ENCODE measurements at places on chromosomes 5 and 9.
A peak's percentile ranks its signal among the peaks of the same experiment; 100 is the strongest.

GRCh38 chr5:181050016-181050415 is 9.9 kb downstream of the BTNL9 start:
- DNase-seq, result no peak

GRCh38 chr5:172798422-172799215 is 27.6 kb upstream of the DUSP1 start:
- peak; percentile 93 for DNase-seq

GRCh38 chr5:123120197-123120596 is 31.2 kb downstream of the PRDM6 start:
- DNase-seq, result peak; percentile 14

DNA sequence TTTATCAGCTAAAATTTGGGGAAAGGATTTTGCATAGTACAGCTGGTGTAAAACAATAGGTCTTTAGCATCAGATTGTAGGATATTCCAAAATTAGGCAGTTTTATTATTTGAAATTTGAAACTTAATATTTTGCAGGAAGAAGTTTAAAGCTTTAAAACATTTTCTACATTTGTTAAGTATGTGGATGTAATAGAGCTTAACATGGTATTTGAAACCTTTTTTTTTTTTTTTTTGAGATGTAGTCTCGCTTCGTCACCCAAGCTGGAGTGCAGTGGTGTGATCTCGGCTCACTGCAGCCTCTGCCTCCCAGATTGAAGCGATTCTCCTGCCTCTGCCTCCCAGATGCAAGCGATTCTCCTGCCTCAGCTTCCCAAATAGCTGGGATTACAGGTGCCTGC is 2.9 kb downstream of the DENND4C start:
- no peak for DNase-seq

DNA sequence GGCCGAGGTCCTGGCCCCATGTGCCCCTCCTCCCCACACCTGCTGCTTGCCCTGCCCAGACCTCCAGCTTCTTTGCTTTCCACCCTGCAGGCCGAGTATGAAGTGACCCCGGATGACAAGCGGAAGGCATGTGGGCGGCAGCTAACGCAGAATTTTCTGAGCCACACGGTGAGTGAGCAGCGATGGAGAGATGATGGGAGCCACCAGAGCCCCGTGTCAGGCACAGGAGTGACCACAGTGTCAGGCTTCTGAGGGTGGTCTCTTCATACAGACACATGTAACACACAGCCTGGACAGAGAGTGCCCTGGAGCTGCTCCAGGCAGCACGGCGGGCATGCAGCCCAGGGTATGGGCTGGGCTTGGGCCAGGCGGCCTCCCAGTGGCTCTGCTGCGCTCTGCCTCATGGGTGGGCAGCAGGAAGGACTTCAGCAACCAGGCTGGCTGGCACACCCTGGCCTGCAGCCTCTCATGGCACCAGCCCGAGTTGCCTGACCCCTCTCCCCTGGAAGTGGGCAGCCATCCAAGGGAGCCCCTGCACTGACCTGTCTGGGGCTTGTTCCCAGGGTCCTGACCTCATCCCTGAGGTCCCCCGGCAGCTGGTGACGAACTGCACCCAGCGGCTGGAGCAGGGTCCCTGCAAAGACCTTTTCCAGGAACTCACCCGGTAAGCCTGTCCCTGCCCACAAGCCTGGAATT is 5.8 kb downstream of the GRK6 start:
- no peak for DNase-seq

GRCh38 chr9:33236571-33236970 is 3.4 kb upstream of the SPINK4 start:
- no peak for DNase-seq

- peak; percentile 99 for DNase-seq
Measured at GRCh38 chr9:129334105-129334935, 156.3 kb upstream of the IER5L start.

DNA sequence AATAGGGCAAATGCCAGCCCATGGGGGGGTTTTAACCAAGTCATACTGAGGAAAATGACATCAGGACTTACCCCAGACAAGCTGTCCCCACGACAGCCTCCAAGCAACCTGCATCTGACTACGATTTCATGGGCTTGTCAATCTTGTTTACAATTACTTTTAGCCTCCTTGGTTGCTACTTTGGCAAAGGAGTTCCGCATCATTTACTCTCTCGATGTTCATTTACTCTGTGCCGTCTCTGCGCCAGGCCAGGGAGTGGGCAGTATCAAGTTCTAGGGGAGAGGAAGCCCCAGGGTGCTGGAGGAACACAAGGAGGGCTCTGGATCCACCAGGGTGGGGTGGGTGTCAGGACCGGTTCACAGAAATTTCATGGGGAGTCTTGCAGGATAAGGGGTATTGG is 23.9 kb downstream of the PTPN3 start:
- no peak for DNase-seq

DNA sequence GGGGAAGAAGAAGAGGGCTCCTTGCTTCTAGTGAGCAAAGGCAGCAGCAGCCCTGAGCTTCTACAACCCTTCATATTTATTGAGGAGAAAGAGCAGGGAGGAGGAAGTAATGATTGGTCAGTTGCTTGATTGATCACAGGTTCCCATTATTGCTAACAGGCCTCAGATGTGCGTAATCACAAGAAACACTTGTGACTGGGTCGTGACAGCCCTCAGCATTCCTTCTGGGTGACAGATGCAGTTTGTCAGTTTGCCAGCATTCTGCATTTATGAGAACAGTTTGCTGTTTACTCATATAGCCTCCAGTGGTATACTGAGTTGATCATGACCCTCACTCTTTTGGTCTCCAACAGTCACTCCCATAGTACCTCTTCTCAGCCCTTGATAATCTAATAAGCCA is 111.5 kb upstream of the TNC start:
- peak; percentile 23 for DNase-seq

DNA sequence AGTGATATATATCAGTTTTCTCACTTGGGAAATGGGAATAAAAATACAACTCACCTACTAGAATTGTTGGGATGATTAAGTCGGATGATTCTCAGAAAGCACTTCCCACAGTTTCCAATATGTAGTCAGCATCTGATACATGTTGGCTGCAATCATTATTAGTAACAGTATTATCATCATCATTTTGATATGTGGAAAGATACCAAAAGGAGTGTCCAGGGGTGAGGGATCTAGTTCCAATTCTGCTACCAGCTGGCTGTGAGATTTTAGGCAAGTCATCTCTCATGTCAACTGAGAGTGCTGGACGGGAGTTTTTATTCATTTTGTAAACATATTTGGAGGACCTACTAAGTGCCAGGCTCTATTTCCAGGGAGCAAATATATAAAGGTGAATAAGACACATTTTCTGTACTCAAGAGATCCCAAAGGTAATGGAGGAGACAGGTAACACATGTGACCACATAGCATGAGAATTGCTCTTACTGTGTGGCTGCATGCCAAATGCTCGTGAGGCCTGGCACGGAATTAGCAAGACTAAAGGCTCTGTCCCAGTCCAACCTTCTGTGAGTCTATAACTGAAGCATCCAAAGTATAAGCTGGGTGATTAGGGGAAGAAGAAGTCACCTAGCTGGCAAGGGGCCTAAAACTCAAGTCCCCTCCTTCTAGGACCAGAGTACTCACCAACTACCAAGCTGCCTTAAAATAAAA is 83.0 kb downstream of the GRIA1 start:
- DNase-seq, result no peak

- peak; percentile 5 for DNase-seq
Measured at GRCh38 chr5:50553560-50553984, 112.5 kb upstream of the EMB start.

GRCh38 chr9:7579351-7579750 is 220.2 kb downstream of the DMAC1 start:
- no peak for DNase-seq

DNA sequence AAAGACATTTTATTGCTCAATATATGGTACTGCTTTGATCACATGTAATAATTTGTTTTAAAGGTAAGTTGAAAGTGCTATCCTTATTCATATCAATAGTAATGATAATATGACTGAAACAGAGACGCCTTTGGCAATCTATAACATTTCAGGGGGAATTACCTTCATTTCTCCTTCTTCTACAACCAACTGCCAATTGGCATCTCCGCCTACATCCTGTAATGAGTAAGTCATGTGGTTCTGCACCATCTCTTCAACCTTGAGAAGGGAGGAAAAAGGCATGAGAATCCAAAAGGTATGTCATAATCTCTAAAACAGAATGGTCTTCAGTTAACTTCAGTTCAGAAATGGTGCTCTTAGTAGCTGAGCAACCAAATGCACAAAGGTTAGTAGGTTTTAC is 52.4 kb downstream of the HMGCR start:
- no peak for DNase-seq

DNA sequence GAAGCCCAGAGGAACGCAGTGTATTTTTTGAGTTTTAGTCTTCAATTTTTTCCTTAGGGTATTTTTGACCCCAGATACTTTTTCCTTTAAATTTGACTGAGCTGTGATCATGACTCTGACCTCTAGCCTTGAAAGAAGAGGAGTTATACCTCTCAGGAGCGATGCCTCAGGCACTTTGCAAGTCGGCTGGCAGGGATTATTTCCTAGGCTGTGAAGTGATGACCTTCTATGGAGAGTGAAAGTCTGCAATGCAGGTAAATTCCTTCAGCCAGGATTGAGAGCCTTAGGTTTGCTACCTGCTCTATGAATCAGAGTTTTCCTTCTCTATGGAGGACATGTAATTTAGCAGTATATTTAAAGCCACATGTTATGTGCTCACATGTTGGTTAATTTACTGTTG is 10.8 kb upstream of the NUDT12 start:
- no peak for DNase-seq

GRCh38 chr9:99834474-99834873 is 12.8 kb downstream of the NR4A3 start:
- DNase-seq, result no peak

GRCh38 chr5:14954616-14955343 is 83.2 kb upstream of the ANKH start:
- DNase-seq, result no peak

DNA sequence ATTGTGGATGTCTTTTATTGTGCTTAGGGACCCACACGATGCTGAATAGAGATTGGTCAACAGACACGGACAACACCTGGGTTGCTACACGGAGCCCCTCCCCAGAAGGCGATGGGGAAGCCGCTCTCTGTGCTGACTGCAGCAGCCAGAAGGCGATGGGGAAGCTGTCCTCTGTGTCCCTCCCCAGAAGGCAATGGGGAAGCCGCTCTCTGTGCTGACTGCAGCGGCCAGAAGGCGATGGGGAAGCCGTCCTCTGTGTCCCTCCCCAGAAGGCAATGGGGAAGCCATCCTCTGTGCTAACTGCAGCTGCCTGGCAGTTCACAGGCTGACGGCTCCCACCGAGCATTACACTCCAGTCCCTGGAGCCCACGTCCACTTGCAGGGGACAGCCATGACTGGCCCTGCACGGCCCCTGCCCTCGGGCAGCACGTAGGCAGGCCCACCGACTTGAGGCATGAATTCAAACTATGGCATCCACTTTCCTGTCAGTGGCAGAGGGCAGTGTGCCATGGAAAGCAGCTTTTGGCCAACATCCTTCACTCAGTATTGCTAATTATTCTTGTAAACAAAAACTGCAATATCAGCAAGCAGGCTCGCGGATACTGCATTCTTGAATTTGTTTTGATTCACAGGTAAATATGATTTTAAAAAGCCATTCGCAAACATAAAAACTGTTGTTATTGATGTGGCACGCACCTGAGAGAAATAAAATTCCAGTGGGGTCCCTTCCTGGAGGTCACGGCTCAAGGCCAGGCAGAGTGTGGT is 48.1 kb upstream of the CLPTM1L start:
- no peak for DNase-seq

DNA sequence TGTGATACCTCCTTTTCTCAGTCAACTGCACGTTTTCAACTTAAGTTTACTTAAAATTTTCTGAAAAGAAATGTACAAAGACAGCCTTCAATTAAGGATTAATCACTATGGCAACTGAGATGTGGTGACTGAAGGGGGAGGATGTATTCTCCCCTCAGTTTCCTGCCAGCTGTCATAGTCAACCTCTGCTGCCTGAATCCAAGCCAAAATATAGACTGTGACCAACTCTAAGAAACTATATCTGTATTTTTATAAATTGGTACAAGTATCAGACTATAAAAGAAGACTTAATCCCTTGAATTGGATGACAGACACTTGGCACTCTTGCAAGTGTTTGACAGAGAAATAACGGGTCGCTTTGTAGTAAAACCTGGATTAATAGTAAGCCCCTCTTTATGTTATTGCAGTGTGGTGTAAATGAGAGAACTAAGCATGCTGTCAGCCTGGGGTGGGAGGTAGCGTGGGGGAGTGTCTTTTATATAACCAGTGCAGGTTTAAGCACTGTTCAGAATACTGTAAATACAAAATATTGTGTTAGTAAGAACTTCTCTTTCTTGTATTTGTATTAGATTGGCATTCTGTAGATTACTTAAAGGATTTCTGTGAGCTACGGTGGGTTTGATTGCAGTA is 106.4 kb downstream of the ERCC6L2 start:
- DNase-seq, result no peak

DNA sequence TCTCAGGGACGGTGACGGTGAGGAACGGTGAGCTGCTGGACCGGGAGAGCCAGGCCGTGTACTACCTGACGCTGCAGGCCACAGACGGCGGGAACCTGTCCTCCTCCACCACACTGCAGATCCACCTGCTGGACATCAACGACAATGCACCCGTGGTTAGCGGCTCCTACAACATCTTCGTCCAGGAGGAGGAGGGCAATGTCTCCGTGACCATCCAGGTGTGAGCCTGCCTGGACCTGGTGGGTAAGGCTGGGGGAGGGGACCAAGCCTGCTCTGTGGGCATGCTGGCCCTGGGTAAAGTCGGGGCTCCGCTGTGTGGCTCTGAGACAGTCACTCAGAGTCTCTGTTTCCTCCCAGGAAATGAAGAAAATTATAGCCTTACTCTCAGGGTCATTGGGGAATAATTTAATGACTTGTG is 29.3 kb downstream of the CDHR2 start:
- DNase-seq, result peak; percentile 65

DNA sequence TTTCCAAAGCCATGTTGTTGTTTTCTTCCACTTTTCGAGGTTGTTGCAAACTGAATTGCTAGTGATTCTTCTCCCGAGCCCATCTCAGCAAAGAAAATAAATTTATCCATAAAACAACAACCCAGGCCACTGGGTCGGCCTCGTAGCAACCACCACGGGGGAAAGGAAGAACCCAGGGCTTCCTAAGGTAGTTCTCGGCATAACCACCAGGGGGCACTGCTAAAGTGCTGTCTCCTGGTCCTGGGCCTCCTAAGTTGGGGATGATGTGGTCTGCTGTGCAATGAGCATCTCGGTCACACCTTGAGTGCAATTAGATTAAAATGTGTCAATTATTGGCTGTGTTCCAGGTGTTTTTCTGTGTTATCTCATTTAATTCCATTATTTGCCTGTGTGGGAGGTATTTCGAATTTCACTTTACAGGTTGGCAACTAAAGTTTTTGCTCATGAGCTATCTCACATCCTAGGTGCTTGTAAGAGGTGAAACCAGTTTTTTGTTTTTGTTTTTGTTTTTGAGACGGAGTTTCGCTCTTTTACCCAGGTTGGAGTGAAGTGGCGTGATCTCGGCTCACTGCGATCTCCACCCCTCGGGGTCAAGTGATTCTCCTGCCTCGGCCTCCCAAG is 102.8 kb upstream of the DAP start:
- peak; percentile 69 for DNase-seq

DNA sequence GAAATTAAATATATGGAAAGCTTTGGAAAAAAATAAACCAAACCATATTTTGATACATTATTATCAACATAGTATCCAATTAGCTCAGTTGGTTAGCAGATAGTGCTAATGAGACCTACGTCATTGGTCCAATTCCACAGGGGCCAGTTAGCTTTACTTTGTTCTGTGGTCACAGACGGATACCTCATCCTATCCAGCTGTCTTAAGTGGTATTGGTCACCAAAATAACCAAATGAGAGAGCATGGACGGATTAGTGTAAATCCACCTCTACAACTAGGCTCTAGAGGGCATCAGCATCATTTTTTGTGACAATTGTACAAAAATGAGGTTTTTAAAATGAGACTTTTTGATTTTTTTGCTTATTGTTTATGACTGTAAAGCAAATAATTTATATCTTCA is 364.2 kb downstream of the KIAA0825 start:
- DNase-seq, result peak; percentile 17
